ENCODE measurements at places on chromosomes 13 and 19. TPM values are rescaled to one million over a fixed set of nuclear protein-coding genes. Genes with fewer than 3 reads are reported as not detected.

The USHBP1 gene
- total RNA-seq = 11.3 TPM

GRCh38 chr13:98039964-98040363, 86.5 kb downstream of the IPO5 start:
- no peak for DNase-seq

DNA sequence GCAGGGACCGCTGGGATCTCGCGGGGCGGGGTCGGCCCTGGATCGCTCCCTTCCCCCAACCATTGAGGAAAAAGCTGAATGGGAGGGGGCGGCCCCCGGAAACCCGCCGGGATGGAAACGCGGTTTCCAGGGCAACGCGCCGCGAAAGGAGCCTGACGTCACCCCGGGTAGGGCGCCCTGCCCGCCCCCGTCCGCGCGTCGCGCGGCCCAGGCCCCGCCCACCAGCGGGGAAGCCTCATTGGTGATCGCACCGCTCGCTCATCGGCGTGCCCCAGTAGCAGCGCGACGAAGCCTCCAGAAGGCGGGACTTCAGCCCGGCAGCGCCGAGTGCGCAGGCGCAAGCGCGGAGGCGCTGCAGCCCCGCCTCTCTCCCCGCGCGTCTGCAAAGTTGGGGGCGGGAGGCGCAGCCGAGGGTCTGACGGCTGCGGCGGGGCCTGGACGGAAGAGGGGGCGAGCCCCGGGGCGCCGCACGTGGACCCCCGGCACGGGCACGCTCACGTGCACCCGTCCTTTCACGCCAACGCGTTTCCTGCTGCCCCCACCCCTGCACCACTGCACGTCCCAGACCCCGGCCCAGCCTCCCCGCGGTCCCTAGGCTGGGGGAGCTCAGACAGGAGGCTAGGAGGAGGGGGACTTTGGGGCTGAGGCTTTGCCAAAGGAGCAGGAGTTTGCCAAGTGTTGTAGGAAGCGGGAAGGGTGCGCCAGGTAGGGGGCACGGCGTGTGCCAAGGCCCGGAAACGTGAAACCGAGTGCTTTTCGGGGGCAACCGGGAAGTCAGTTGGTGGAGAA, 8.2 kb upstream of the CIRBP start:
- peak; percentile 100 for DNase-seq

- DNase-seq = no peak
These were observed 2.2 kb downstream of the FLT3LG start for GRCh38 chr19:49475995-49476880.

- no peak for DNase-seq
These were observed 18.2 kb upstream of the PLAUR start for GRCh38 chr19:43688059-43688701.

The ZNF560 gene
- 0.16 TPM for total RNA-seq

The WDR88 gene
- total RNA-seq = not detected

DNA sequence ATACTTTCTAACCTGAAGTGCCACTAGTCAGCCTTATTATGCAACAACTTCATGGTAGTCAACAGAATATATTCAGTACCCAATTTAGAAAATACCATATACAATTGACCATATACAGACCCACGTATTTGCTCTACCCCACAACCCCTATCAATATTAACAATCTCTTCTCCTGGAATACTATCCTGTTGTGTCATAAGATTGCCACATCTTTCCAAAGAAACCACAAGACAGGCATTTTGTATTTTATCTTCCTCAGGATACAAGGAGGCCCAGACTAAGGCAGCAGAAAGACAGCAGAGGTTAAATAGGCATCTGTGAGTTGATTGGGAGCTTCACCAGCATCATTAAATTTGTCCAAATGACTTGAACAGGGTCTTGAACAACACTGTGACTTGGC, 4.5 kb downstream of the SPART start:
- no peak for DNase-seq

- no peak for DNase-seq
These were observed 9.6 kb downstream of the IGFLR1 start for GRCh38 chr19:35732540-35733179.

All from mesenteric fat pad (tissue), 1 donor.